ENCODE measurements at places on chromosomes 1 and 21.

DNA sequence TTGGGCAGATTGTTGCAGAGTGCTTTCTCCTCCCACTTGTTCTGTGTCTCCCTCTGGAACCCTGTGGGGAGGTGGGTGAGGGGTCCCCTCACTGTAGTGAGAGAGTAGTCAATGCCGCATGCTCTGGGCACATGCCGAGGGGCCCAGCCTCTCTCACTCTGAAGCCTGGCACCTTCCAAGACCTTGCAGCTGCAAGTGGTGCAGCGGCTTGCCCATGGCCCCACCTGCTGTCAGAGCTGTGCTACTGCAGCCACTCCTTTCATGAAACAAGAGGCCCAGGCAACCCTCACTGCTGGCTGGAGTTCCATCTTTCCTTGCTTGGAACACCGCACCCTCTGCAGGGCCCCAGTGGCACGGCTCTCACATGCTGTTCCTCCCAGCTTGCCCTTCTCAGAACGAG, 58.4 kb upstream of the COL6A1 start:
- DNase-seq, result peak; percentile 58

DNA sequence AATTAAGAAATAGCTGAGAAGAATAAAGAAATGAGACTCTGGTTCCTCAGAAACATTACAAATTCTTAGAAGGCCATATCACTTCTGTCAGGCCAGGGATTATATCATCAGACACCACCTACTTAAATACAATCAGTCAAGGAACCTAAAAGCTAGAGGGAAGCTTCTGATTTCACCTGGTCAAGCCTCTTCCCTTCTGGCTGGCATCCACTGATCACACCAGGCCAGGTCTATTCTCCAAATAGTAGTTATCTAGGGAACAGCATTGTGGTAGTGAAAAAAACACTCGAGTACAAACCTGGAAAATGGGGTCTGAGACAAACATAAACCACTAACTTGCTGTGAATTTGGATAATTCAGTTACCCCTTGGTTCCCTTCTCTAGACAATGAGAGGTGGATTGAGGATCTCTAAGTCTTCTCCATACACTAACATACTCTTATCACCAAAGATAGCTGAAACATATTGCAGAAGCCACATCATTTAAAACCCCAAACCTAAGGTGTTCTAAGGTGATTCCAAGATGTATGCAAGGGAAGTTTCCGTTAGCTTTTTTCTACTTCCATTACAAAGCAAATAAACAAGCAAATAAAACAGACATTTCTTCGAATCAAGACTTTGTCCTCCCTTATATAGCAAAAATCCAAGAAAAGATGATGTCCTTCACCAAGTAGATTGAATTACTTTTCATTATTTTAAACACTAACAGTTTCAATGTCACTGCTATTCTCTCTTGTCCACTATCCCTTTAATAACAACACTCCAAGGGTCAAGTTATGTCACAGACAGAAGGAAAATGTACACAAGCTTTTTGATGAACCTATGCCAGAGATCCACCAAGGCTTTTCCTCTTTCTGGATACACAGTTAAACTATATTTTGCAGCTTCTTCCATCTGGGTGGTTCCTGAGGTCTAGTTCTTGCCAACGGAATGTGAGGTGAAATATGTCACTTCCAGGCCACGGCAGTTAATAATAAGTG, 212.9 kb downstream of the KCNH1 start:
- no peak for DNase-seq

GRCh38 chr1:25869909-25870606, 5.5 kb downstream of the PAQR7 start:
- DNase-seq, result no peak

- DNase-seq, result no peak
Measured at GRCh38 chr1:42340901-42341300, 5.9 kb upstream of the FOXJ3 start.
